ENCODE measurements at places on chromosomes 5 and 9.

- no peak for DNase-seq
Observed at GRCh38 chr5:29277642-29278041, 1915.8 kb upstream of the CDH6 start.

- peak; percentile 18 for DNase-seq
Observed at GRCh38 chr9:132663117-132663516, 6.7 kb downstream of the DDX31 start.

DNA sequence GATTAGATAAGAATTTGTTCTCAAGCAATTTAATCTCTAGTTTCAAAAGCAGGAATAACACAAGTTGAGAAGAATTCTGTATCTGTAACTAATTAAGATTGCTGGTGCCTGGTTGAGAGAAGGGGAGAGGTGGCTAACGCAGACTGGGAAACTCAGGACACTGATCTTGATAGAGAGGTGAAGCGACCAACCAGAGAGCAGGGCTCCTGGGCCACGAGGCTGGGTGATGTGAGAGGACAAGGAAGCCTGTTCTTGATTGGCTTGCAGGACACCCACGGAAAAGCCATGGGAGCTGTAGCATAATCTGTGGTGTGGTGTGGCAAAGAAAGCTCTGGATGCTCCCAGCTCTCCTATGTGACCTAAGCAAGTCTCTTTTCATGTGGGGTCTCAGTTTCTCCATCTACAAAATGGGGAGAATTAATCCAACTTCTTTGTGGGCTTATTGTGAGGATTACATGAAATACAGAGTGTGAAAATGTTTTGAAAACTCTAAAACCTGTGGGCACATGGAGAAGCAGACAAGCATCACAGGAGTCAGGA lies 594.1 kb upstream of the BRINP1 start:
- peak; percentile 7 for DNase-seq

DNA sequence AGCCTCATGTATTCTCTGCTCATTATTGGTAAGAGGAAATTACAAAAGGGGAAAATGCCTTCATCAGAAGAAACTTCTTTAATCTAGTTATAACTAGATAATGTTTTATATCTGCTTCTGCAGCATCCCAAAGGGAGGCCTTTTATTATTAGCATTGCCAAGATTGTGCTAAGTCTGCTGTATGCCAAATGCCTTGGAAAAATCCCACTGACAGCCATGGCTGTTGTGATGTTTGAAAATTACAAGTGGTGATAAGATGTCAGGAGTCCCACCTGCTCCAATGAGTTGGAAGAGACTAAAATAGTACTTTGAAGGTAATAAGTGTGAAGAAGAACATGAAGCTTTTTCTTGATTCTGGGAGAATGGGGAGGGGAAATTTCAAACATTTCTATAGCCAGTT lies 345.0 kb downstream of the GABRB2 start:
- DNase-seq = no peak

GRCh38 chr9:136762915-136763648 lies 1.2 kb downstream of the LCN15 start:
- peak; percentile 94 for DNase-seq

DNA sequence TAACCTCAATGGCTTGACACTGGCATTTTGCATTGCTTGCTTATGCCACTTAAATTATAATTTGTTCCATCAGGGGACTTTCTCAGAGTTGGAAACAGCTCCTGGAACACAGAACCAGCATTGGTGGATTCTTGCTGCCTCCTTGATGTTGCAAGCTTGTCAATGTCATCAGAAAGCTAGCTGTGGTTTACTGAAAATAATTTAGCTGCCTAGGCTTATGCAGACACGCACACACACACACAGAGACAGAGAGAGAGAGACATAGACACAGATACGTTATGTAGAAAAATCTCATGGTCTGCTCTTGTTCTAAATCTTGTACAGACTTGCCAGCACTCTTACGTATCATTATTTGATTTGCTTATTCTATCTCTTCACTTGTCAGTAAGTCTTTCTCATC lies 78.0 kb downstream of the HMHB1 start:
- no peak for DNase-seq

DNA sequence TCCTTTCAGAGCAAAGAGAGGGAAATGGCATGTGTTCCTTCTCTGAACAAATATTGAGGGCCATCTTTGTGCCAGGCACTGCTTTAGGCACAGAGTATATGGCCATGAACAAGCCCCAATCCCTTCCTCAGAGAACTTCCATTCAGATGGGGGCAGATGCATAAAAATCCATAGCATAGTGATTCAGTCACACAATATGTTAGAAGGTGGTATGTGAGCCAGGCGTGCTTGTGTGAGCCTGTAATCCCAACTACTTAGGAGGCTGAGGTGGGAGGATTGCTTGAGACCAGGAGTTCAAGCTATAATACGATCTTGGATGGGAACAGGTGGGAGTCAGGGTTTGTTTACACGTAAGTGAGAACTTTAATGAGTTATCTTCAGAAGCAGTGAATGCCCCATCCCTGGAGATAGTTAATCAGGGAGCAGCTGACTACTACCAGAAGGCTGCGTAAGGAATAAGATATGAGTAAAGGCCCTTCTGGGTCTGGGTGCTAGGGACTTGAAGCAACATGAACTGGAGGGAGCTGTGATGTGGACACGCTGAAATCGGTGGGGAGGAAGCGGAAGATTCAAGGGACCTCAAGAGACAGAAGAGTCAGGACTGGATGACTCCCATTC lies 27.1 kb downstream of the NANS start:
- no peak for DNase-seq

DNA sequence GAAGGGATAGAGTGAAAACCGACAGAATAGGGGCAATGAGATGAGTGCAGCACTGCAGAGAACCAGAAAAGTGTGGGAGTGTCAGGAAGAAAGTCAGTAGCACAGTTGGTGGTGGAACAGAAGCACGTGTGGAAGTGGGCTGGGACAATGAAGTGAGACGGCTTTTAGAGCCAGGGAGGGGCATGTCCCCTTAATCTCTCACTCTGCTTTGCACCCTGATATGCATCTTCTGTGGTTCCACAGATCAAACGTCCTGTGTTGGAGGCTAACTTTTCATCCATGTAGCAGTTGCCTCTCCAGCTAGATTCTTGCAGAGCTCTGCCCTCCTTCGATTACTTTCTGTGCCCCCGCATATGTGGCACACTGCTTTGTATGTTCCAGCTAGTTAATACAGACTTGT lies 163.6 kb downstream of the DOCK8 start:
- no peak for DNase-seq

Measured in nephron progenitor cell (in vitro differentiated cells).